Activated T-cell treated with anti-CD3 and anti-CD28 coated beads for 4 hours (primary cell): ENCODE measurements at places on chromosomes 4 and X.

DNA sequence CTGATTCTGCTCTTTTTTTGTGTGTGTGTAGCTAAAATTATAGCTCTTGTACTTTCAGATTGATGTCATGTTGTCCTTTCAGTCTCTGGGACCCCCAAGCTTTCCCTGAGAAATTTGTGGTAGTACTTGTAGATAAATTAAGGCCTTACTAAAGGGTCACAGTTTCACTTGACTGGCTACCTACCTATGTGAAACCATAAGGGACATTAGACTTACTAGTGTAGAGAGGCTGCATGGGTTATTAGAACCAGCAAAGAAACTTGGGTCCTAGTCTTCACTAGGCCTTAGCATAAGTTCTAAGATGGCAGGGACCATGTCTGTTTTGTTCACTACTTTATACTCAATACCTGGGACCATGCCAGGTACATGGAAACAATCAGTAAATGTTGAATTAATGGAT lies 21.4 kb downstream of the WDR44 start:
- no peak for DNase-seq

- DNase-seq = peak; percentile 65
These were observed 41.7 kb downstream of the BCORL1 start for GRCh38 chrX:130024127-130024526.

DNA sequence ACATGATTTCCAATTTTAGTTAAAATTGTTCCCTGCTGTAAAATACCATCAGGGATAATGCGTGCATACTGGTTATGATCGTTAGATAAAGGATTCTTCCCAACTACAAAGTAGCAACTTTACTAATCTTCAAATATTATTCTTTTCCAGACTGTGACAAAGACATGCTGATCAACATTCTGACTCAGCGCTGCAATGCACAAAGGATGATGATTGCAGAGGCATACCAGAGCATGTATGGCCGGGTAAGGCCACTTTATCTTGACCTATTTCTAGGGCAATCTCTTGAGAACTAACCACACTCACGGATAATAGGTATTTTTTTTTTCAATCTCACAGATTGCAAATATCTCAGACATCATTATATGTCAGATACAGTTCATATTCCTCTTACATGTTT lies 47.0 kb downstream of the ANXA10 start:
- no peak for DNase-seq

DNA sequence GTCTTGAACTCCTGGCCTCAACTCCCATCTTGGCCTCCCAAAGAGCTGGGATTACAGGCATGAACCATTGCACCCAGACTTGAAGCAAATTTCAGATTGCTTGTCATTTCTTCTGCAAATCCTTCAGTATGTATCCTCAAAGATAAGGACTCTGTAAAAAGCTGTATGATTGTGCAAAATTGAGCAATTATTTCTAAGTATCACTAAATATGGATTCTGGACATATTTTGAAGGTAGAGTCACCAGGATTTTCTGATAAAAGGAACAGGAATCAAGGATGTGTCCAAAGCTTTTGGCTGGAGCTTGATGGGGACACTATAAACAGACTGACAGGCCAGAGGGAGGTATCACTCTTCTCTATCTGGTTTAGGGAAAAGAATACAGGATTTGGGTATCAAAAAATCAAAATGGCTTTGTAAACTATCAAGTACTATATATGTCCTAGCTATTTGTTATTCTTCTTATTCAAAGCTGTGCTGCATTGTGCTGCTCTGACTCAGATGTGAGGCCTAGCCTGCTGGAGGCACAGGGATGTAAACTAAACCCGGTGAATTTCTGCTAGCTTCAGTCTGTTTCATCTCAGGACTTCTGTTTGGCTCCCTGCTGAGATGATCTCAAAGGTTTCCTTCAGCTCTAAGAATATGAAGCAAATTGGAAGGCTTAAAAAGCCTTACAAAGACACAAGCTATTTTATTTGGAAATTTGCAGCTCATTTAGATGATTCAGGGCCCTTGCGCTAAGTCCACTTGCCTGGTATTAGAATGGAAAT lies 8.3 kb downstream of the RPS4X start:
- DNase-seq = no peak

DNA sequence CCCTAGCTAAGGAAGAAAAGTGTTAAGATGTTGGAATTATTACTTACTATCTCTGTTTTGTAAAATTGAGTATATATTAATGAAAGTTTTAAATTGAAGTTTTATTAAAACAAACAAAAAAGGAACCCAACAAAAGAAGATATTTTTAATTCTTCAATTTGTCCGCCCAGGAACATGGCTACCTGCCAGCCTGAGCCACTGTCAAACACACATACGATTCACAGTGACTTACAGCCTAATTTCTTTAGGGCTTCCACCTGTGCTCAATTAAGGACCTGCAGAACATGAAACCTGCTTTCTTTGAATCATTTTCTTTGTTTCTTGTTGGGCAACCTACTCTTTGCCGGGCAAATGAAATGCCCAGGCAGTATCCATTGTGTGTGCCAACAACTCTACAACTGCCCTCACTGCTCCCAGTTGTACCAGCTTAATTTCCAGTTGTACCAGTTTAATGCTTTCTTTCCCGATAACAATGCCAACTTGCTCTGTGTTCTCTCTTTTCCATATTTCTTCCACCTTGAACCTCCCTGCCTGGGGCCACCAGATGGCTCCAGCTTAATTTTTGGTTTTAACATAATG lies 181.7 kb downstream of the GBA3 start:
- DNase-seq = no peak

DNA sequence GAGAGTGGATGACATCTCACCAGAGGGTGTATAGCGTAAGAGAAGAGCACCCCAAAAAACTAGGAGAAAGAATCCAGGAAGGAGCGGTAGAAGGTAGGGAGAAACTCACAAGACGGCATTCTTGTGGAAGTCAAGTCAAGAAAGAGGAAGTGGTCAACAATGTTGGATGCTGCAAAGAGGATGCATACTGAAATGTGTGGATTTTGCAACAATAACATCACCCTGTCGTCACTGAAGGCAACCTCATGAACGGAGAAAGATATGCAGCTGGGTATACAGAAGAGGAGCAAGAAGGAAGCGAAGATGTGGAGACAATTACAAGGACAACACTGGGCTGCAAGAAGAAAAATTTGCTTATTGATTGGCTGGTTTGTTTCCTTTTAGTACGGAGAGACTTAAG lies 11.4 kb upstream of the TAPT1 start:
- no peak for DNase-seq

- DNase-seq = no peak
These were observed 12.6 kb downstream of the DMD start for GRCh38 chrX:33198561-33199279.

- no peak for DNase-seq
These were observed 23.8 kb downstream of the SSX1 start for GRCh38 chrX:48278958-48279357.

GRCh38 chr4:82601242-82602015 lies 39.6 kb upstream of the TMEM150C start:
- DNase-seq = no peak

DNA sequence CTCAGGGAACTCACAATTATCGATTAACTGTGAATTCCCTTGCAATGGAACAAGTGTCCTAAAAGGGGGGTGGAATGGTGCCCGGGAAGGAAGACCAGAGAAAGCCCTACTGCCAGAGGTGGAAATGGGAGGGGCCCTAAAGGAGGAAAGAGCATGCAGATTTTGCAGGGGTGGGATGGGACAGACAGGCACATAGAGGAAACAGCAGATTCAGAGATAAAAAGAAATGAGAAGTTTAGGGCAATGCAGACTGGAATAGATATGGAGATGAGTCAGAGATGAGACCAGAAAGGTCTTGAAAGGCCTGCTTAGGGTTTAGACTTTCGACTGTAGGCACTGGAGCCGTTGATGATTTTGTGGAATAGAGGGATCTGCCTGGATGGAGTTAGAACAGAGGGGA lies 57.4 kb upstream of the PITX2 start:
- DNase-seq = no peak

GRCh38 chr4:178316211-178316610 lies 874.0 kb upstream of the AGA start:
- DNase-seq = no peak

- DNase-seq = no peak
These were observed 48.6 kb downstream of the DCLK2 start for GRCh38 chr4:150126864-150127203.

GRCh38 chrX:47854474-47854873 lies 17.8 kb downstream of the ZNF81 start:
- peak; percentile 7 for DNase-seq

- DNase-seq = no peak
These were observed 2.9 kb downstream of the ATP6AP1 start for GRCh38 chrX:154431341-154431740.

- DNase-seq = no peak
These were observed 63.6 kb downstream of the KIF4A start for GRCh38 chrX:70353514-70353913.

- no peak for DNase-seq
These were observed 4.5 kb downstream of the NIPAL1 start for GRCh38 chr4:48021100-48021499.

- no peak for DNase-seq
These were observed 104.1 kb downstream of the C4orf51 start for GRCh38 chr4:145784036-145784435.

DNA sequence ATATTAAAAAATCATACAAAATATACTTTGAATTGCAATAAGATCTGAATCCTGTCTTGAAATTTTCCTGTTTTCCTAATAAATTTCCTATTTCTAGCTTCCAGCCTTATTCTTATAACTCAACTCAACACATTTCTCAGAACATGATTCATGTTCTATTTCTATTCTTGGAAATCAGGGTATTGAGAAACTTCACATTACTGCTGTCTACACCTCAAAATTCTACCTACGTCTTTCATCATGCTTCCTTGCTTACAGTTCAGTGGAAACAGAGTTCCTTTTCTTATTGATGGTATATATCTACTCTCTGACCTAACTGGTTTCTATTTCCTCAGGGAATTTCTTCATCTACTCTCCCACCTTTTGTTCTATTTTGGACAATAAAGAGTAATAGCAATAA lies 2139.0 kb downstream of the ARAP2 start:
- no peak for DNase-seq

- peak; percentile 31 for DNase-seq
These were observed 348.5 kb downstream of the MID1IP1 start for GRCh38 chrX:39149761-39150160.

DNA sequence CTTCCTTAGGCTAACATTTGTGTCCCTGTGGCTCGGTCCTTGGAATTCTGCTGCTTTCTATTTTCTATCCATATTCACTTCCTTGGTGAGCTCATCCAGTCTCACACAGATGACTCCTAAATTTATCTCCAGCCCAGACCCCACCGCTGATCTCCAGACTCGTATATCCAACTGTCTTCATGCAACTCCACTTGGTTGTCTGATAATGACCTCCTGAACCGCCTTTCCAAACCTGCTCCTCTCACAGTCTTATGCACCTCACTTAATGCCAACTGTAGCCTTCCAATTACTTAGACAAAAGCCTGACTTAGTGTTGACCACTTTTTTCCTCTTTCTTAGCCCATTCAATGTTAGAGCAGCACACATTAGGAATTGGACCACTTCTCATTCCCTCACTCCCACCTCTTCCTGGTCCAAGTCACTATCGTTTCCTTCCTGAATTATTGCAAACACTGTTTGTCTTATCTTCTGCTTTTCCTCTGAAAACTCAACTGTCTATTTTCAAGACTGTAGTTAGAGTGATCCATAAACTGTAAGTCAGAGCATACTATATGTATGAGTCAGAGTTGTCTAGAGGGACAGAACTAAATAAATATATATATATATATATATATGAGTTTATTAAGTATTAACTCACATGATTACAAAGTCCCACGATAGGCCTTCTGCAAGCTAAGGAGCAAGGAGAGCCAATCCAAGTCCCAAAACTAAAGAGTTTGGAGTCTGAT lies 292.5 kb downstream of the UNC5C start:
- no peak for DNase-seq
